ENCODE measurements at places on chromosomes 4 and X.

- no peak for DNase-seq
Measured at GRCh38 chr4:114613560-114613959, 15.0 kb downstream of the UGT8 start.

- no peak for DNase-seq
Measured at GRCh38 chr4:90375081-90375480, 247.9 kb downstream of the CCSER1 start.

DNA sequence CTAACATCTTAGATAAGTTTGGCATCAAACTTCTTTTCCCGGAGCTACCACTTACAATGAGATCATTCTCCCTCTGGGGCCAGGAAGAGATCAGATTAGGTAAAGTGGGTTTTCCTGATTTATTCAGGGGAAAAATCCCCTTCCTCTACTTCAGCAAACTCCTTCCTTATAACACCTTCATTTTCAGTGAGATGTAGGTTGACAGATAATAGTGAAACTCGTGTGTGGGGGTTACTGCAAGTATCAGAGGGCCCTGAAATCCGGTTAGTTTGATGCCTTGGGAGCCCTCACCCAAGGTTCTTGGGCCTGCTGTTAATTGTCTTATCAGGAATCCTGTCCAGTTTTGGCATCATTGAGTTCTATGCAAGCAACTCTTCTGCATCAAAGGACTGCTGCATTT is 10.8 kb downstream of the FTHL17 start:
- DNase-seq: no peak

- DNase-seq: no peak
Measured at GRCh38 chr4:25386926-25387325, 9.9 kb downstream of the ANAPC4 start.

GRCh38 chr4:120837656-120838055 is 84.9 kb downstream of the PRDM5 start:
- no peak for DNase-seq

- DNase-seq: peak; percentile 82
Measured at GRCh38 chrX:40176351-40177116, 78.8 kb upstream of the BCOR start.

- no peak for DNase-seq
Measured at GRCh38 chr4:175378372-175378771, 433.7 kb downstream of the GPM6A start.

GRCh38 chrX:9091258-9091657 is 57.3 kb upstream of the FAM9B start:
- DNase-seq: no peak

GRCh38 chrX:47564438-47565085 is 3.6 kb downstream of the ARAF start:
- DNase-seq: no peak

GRCh38 chr4:182384631-182385091 is 141.5 kb downstream of the TENM3 start:
- DNase-seq: no peak

DNA sequence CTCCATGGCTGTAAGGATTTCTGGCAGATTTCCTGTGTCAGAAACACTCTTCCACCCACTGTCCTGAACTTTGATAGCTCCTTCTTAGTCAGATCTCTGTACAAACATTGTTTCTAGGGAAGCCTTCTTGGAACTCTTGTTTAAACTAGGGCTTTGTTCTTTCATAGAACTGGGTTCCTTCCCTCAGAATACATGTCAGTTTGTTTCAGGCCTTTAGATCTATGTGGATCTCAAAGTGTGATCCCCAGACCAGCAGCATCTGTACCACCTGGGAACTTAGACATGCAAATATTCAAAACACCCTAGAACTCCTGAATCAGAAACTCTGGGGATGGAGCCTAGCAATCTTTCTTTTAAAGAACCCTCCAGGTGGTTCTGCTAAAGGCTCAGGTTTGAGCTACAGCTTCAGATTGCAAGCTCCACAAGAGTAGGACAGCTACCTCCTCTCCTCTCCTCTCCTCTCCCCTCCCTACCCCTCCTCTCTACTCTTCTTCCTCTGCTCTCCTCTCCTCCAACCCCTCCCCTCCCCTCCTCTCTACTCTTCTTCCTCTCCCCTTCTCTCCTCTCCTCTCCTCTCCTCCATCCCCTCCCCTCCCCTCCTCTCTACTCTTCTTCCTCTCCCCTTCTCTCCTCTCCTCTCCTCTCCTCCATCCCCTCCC is 12.7 kb downstream of the RASSF6 start:
- no peak for DNase-seq

GRCh38 chr4:77665381-77666069 is 59.9 kb downstream of the CXCL13 start:
- DNase-seq: no peak

DNA sequence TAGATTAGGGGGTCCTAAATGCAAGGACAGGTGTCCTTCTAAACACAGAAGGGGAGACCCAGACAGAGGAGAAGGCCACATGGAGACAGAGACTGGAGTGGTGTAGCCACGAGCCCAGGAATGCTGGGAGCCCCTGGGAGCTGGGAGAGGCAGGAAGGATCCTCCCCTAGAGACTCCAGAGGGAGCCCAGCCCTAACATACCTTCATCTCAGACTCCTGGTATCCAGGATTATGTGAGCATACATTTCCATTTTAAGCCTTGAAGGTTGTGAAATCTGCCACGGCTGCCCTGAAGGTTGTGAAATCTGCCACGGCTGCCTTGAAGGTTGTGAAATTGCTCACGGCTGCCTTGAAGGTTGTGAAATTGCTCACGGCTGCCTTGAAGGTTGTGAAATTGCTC is 148.4 kb downstream of the ASMT start:
- DNase-seq: no peak

- DNase-seq: no peak
Measured at GRCh38 chr4:136690360-136690759, 841.9 kb downstream of the PCDH18 start.
